Jurkat, Clone E6-1 (cell line): ENCODE measurements at places on chromosomes 12 and 14.
A peak's percentile ranks its signal among the peaks of the same experiment; 100 is the strongest.

GRCh38 chr14:69626132-69626500 lies 14.7 kb downstream of the SUSD6 start:
- no peak for DNase-seq

DNA sequence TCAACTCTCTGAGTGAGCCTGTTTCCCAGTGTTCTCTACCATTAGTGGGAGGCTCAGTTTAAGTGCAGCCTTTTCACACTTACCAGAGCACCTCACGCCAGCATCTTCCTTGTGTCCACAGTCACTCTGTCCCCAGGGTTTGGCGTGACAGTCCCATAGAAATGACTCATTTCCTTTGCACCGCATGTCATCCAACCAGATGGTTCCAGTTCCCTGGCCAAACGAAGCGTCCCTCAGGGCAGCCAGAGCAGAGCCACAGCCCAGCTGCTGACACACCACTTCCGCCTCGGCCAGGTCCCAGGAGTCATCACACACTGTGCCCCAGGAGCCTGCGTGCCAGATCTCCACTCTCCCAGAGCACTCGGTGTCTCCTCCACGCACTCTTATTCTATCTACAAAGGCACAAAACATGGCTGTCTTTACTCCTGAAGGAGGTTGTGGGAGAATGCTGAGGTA lies 65.4 kb downstream of the ACSM4 start:
- DNase-seq = no peak

DNA sequence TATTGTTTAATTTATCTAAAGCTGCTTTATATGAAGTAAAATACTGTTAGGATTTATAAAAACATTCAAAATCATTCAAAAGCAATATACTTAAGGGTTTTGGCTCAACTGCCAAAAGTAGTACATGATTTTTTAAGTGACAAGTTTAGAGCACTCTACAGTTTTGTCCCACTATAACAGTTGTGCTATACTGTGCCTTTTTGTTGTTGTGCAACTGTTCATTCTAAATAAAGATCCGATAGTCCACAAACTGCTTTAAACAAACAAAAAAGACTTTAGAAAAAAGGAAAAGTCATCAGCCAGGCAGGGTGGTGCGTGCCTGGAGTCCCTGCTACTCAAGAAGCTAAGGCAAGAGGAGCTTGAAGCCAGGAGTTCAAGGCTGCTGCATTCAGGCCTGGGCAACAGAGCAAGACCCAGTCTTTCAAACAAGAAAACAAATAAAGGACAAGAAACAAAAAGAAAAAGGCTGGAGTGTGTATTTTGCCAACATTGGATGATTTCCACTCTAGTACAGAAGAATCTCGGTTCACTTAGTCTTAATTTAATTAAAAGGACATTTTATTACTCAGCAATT lies 7.3 kb downstream of the C2CD5 start:
- no peak for DNase-seq

GRCh38 chr14:73785834-73786635 lies 65.6 kb upstream of the PTGR2 start:
- DNase-seq = peak; percentile 68

GRCh38 chr14:95620659-95621059 lies 65.6 kb upstream of the TCL1B start:
- no peak for DNase-seq

GRCh38 chr14:52877628-52878027 lies 73.2 kb downstream of the FERMT2 start:
- no peak for DNase-seq

- no peak for DNase-seq
Measured at GRCh38 chr12:124008595-124008994, 35.6 kb downstream of the ZNF664 start.

GRCh38 chr12:47820631-47821345 lies 1.1 kb upstream of the HDAC7 start:
- DNase-seq = no peak

DNA sequence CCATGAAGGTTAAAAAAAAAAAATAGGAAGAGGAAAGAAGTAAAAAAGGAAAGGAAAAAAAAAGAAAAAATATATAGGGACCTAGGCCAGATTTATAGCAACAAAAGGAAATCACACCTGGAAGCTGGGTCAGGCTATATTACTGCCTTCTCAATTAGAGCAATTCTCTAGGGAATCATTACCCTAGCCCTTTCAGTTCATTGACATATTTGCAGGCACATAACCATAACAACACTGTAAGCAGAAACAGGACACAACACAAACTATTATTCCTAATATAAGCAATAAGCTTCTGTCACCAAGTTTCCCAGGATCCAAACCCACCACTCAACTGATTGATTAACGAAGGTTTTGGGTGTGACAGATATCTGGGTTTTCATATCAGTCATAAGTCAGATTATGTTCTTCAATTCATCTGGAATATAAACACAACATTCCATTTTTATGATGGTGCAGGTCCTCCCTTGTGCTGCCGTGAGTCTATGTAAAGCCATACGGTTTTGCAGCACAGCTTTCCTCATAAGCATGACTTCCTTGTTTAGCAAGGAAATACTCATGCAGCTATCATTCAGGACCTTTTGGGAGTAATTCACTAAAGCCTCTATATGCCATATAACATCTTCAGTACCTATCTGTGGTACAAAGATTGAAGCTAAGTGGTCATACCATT lies 4.2 kb downstream of the PCNX4 start:
- DNase-seq = no peak

- no peak for DNase-seq
Measured at GRCh38 chr12:124734224-124734788, 129.4 kb downstream of the SCARB1 start.

DNA sequence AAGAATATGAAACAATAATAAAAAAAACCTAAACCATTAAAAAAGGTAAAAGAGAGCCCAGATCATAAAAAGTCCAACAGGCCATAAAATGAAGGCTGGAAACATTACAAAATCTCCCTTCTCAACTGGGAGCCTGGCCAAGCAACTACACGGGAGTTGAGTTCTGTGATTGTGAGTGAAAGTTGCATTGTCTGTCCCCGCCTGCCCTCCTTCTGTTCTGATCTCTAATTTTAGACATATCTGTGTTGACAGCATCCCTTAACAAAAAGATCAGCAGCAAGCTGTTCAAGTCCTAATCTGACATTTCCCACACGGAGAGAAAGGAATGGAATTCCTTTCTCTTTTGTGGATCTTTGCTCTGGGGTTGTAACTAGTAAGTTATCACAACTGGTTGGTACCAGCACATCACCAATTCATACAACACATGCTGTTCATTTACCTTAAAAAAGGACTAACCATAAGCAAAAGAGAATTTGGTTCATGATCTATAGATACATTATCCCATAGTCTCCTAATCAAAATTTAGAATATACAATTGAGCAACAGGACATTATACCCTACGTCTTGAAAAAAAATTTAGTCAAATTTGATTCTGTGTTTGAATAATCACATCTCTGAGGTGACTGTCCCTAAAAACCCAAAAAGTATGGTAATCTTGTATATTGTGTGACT lies 205.1 kb upstream of the GZMB start:
- no peak for DNase-seq

GRCh38 chr14:87386524-87386923 lies 606.5 kb downstream of the GALC start:
- DNase-seq = no peak

DNA sequence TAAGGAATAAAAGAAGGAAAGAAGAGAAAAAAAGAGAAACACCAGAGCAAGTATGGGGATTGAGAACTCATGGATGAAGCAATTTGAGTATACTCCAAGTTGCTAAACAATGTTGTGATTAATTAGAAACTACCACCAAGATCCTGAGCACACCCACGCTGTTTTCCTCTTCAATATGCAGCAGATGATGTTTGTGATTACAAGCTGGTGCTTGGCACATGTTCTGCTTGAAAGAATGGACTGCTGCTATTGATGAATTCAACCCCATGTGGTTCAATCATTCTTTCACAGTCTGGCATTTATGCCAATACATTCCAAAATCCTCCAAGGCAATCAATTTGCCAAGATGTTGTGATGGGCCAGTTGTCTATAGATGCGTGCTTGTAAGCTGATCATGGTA lies 146.8 kb downstream of the SLC2A13 start:
- DNase-seq = no peak
